ENCODE measurements at places on chromosomes 6 and 20.
A peak's percentile ranks its signal among the peaks of the same experiment; 100 is the strongest.

GRCh38 chr20:64047046-64047389 is 2.4 kb downstream of the SOX18 start:
- no peak overlapping the region for H3K27ac ChIP-seq
- no peaks in the 10 kb centered on the region for H3K27me3 ChIP-seq
- H3K4me1 ChIP-seq = no peaks in the 10 kb centered on the region
- H3K36me3 ChIP-seq = no peaks in the 10 kb centered on the region
- no peak for DNase-seq
- no peak overlapping the region for H3K4me3 ChIP-seq

DNA sequence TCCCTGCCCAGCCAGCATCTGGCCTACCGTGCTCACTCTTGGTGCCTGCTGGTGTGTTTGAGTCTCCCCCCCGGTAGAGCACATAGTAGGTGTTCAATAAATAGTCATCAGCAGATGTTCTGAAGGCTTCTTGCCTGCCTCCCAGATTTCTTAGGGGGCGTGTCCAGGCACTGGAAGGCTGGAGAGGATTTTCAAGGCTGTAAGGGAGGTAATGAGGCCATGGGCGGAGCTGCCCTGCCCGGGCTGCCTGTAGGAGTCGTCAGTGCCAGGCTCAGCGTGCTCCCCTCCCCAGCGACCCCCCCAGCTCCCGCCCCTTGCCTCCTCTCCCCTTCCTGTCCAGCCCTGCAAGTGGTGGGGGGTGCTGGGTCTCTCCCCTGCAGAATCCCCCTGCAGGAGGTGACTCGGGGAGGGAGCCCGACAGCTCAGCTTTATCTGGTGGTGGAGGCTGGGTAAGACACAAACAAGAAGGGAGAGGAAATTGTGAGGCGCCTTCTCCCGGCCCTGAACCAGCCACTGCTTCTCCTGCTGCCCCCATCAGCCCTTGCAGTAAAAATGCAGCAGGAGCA is 55.9 kb downstream of the BCAS4 start:
- H3K36me3 ChIP-seq = no peaks in the 10 kb centered on the region
- H3K4me1 ChIP-seq = no peaks in the 10 kb centered on the region
- H3K27me3 ChIP-seq = no peaks in the 10 kb centered on the region
- H3K27ac ChIP-seq = no peak overlapping the region

- H3K4me3 ChIP-seq = no peak overlapping the region
- no peak for DNase-seq
- no peaks in the 10 kb centered on the region for H3K36me3 ChIP-seq
- H3K4me1 ChIP-seq = no peaks in the 10 kb centered on the region
- H3K27me3 ChIP-seq = no peaks in the 10 kb centered on the region
Measured at GRCh38 chr6:69362209-69362608, 434.6 kb downstream of the LMBRD1 start.

DNA sequence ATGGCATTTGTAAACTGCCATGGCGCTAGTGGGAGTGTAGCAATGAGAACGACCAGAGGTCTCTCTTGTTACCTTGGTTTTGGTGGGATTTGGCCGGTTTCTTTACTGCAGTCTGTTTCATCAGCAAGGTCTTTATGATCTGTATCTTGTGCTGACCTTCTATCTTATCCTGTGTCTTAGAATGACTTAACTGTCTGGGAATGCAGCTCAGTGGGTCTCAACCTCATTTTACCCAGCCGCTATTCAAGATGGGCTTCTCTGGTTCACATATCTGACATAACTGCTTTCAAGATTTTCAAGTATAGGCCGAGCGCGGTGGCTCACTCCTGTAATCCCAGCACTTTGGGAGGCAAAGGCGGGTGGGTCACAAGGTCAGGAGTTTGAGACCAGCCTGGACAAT is 1.9 kb upstream of the SFT2D1 start:
- H3K4me3 ChIP-seq = no peak overlapping the region
- no peaks in the 10 kb centered on the region for H3K4me1 ChIP-seq
- H3K36me3 ChIP-seq = no peaks in the 10 kb centered on the region
- no peak for DNase-seq
- no peaks in the 10 kb centered on the region for H3K27me3 ChIP-seq

GRCh38 chr20:33158637-33159385 is 9.1 kb upstream of the BPIFA2 start:
- DNase-seq = no peak
- H3K27ac ChIP-seq = no peak overlapping the region
- no peak overlapping the region for H3K4me3 ChIP-seq
- no peaks in the 10 kb centered on the region for H3K36me3 ChIP-seq

- DNase-seq = no peak
- H3K36me3 ChIP-seq = no peaks in the 10 kb centered on the region
- H3K27ac ChIP-seq = no peak overlapping the region
- H3K4me1 ChIP-seq = no peaks in the 10 kb centered on the region
- no peak overlapping the region for H3K4me3 ChIP-seq
- H3K27me3 ChIP-seq = no peaks in the 10 kb centered on the region
Measured at GRCh38 chr20:61128701-61129269, 123.3 kb upstream of the CDH4 start.

GRCh38 chr6:134106702-134107101 is 54.3 kb upstream of the SLC2A12 start:
- no peaks in the 10 kb centered on the region for H3K4me1 ChIP-seq
- no peaks in the 10 kb centered on the region for H3K27me3 ChIP-seq
- H3K27ac ChIP-seq = no peak overlapping the region
- no peak for DNase-seq

GRCh38 chr6:44829836-44830235 is 442.3 kb downstream of the CDC5L start:
- no peaks in the 10 kb centered on the region for H3K36me3 ChIP-seq
- no peaks in the 10 kb centered on the region for H3K27me3 ChIP-seq
- no peak for DNase-seq
- H3K27ac ChIP-seq = no peak overlapping the region
- H3K4me1 ChIP-seq = no peaks in the 10 kb centered on the region

DNA sequence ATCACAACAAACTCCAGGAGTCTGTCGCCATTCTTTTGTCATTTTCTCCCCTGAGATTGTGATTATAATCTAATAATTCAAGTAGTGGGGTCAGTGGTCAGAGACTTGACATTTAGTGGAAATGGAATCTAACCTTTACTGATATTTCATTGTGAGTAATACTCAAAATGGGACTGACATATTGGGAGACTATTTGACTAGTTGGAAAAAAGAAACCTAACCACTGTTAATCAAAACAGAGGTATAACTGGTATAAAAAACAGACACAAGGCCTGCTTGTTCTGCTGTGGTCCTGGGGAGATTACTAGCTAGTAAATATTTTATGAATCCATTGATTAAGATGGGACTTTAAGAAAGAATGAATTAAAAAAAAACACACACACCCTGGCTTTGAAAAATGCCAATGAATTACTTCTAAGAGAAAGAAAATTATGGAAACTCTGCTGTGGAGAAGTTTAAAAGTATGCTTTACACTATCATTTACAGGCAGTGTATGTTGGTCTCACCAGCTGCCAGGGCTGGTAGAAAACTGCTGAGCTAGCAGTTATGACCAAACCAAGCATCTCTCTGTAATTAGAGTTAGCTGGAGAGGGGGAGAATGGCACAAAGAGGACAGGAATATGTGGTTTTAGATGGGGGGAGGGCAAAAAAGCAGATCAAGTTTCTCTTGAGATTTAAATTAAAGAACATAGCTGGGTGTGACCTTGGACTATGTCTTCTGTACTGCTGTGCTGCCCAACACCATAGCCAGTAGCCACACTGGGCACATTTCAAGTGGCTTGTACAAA is 103.7 kb downstream of the FYN start:
- H3K4me3 ChIP-seq = no peak overlapping the region
- no peaks in the 10 kb centered on the region for H3K36me3 ChIP-seq
- no peaks in the 10 kb centered on the region for H3K4me1 ChIP-seq
- H3K27ac ChIP-seq = no peak overlapping the region

- H3K27me3 ChIP-seq = no peaks in the 10 kb centered on the region
- H3K36me3 ChIP-seq = no peaks in the 10 kb centered on the region
- no peak overlapping the region for H3K4me3 ChIP-seq
- no peak for DNase-seq
Measured at GRCh38 chr6:21144928-21145327, 448.6 kb upstream of the SOX4 start.

DNA sequence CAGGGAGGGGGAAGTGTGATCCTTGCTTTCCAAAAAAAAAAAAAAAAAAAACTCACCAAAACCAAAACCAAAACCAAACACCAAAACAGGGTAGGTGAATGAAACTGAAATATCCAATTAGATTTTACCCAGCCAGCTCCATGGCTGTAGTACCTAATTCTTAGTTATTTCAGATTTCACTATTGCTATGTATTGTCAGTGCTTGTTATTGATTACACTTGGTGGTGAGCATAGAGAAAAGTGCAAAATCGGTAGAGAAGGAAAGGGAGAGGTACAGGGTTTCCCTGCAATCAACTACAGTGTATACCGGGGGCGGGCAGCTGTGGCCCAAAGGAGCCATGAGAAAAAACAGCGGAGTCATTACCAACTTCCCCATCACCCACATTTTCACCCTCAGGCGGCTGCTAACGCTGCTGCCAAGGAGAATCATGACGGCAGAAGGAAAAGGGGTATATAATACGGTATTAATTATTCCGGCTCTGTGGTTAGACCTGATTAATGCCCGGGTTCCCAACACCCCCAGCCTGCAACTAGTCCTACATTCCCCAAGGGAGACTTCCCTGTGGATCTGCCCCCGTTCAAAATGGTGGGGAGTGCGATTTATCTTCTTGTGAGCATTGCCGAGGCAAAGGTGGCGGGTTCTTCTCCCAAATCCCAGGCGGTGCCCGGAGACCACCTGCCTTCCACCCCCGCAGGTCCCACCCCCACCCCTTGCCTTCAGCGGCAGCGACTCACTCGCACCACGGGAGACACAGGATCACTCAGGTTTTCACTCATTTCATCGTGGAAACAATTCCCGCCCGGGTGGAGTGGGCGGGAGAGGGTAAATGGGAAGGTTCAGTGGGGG is at the start of gene C6orf62:
Gene C6orf62, minus strand, starts transcription at position 30 of the 847 bp plus-strand sequence. CDS start 486 bp downstream, outside the sequence.
- peak within 1 kb of the TSS; percentile 92 for H3K4me3 ChIP-seq
- no peaks in the 10 kb centered on the region for H3K36me3 ChIP-seq
- peaks cover 1% of the 10 kb centered on the region for H3K27me3 ChIP-seq
- H3K27ac ChIP-seq = peak within 1 kb of the TSS; percentile 93
- no peaks in the 10 kb centered on the region for H3K4me1 ChIP-seq

DNA sequence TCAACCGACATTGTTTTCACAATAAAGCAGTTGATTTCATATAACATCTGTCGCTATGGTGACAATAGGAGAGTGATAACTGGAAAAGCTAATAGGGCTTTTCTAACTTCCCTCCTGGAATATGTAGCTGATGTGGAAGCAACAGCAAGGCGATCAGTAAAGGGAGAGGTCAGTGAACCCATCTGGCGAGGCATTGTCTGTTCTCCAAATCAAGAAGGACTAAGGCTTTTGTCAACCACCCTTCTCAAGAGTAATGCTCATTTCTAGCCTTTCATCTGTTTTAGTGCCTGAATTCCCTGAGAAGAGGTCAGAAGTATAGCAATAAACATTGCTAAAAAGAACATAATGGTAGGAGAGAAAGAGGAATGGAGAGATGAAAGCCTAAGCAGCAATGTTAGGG is 201.3 kb downstream of the AKAP7 start:
- no peak for DNase-seq
- no peak overlapping the region for H3K27ac ChIP-seq
- no peaks in the 10 kb centered on the region for H3K36me3 ChIP-seq
- H3K4me1 ChIP-seq = no peaks in the 10 kb centered on the region
- no peaks in the 10 kb centered on the region for H3K27me3 ChIP-seq
- H3K4me3 ChIP-seq = no peak overlapping the region

DNA sequence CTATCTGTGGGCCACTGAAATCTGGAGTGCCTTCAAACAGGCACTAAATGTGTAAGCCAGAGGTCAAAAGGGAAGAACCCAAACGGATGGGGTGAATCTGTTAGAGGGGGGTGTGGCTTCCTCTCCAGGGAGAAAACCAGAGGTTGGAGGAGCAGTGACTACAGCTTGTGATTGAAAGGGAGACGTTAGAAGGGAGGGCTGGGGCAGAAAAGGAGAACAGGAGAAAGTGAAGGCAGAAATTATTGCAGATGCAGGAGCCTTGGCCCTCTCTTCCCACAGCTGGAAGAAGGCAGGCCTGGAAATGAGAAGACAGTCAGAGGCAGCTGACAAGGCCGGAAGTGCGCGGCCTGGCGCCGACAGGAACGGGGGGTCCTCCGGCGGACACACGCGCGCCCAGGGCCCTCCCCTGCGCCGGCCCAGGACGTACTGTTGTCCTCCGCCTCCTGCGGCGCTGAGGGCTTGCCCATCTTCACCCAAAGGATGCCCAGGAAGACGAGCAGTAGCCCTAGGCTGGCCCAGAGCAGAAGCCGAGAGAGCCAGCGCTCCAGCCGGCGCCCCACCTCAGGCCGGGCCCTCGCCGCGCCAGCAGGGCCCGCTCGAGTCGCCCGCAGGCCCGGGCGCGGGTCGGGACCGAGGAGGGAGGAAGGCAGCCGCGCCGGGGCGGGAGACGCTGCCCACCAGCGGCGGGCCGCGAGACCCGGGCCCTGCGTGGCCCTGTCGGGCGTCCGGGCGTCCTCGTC is 806 bp downstream of the LEMD2 start:
- peak overlapping the region; percentile 72 for H3K27ac ChIP-seq
- peak overlapping the region; percentile 75 for H3K4me3 ChIP-seq
- peaks cover 10% of the 10 kb centered on the region for H3K36me3 ChIP-seq

- peak; percentile 100 for DNase-seq
- H3K4me3 ChIP-seq = peak within 1 kb of the TSS; percentile 76
- H3K27me3 ChIP-seq = no peaks in the 10 kb centered on the region
- no peaks in the 10 kb centered on the region for H3K36me3 ChIP-seq
- H3K27ac ChIP-seq = peak within 1 kb of the TSS; percentile 88
Measured at GRCh38 chr6:41072836-41073202, at the start of gene NFYA. Gene NFYA (plus strand): TSS chr6:41072974. CDS start chr6:41079090, 6,116 bp downstream.
